ENCODE measurements at places on chromosomes 5 and 9. TPM values are rescaled to one million over a fixed set of nuclear protein-coding genes. Genes with fewer than 3 reads are reported as not detected.

GRCh38 chr9:93595861-93596365 is 19.5 kb downstream of the PHF2 start:
- no peaks in the 10 kb centered on the region for H3K4me1 ChIP-seq
- no peak overlapping the region for H3K4me3 ChIP-seq
- no peaks in the 10 kb centered on the region for H3K27me3 ChIP-seq

- H3K36me3 ChIP-seq: no peaks in the 10 kb centered on the region
- no peaks in the 10 kb centered on the region for H3K27me3 ChIP-seq
- H3K27ac ChIP-seq: no peak overlapping the region
- DNase-seq: no peak
- H3K4me3 ChIP-seq: no peak overlapping the region
- no peaks in the 10 kb centered on the region for H3K4me1 ChIP-seq
Observed at GRCh38 chr5:66560371-66560770, 35.8 kb upstream of the MAST4 start.

The CDH18 gene
- 7.0 TPM for total RNA-seq

- no peak overlapping the region for H3K27ac ChIP-seq
- H3K4me1 ChIP-seq: no peaks in the 10 kb centered on the region
- no peaks in the 10 kb centered on the region for H3K36me3 ChIP-seq
- DNase-seq: no peak
Observed at GRCh38 chr5:45399041-45399440, 297.1 kb downstream of the HCN1 start.

DNA sequence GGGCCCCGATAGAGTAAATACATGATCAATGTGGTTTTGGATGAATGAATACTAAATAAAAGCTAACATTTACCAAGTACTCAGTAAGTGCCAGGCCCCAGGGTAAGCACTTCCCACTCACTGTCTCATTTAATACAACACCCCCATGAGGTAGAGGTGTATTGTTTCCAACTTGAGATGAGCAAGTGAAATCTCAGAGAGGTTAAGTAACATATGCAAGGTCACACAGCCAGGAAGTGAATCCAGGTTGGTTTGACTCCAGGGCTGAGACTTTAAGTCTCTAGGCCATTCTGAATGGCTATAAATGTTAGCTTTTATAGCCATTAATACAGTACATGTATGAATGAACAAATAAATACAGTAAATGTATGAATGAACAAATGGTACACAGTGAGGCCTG is 39.4 kb downstream of the LHX2 start:
- H3K4me3 ChIP-seq: no peak overlapping the region
- no peaks in the 10 kb centered on the region for H3K36me3 ChIP-seq
- H3K4me1 ChIP-seq: 0 out of 2 replicates have a peak, but pooled peaks cover 2% of the 10 kb centered on the region
- no peak for DNase-seq

Data from Panc1 (cell line).